ENCODE measurements at places on chromosomes 6 and 20. TPM values are rescaled to one million over a fixed set of nuclear protein-coding genes. Genes with fewer than 3 reads are reported as not detected.

Gene CPNE5
- 12.8 TPM for polyA plus RNA-seq

DNA sequence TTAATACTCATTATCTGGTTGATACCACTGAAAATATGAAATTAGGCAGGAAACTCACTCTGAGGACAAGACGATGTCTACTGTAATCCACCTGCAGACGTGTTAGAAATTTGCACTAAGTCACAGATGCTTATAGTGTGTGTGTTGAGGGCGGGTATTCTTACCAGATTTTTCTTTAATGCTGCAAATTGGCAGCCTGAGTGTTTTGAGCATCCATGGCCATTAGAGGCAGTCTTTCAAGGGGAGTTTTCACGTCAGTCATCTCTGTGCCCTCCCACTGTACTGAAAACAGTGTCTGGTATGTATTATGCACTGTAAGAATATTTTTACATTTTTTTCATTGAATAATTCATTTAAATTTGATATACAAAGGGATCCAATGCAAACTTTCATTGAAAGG is 266.5 kb upstream of the QKI start:
- DNase-seq, result no peak

GRCh38 chr6:56541741-56542360 is 100.8 kb downstream of the DST start:
- no peak for DNase-seq

GRCh38 chr6:143000811-143001210 is 55.8 kb upstream of the HIVEP2 start:
- no peak for DNase-seq
